Ovary (tissue), 10 donors: ENCODE measurements at places on chromosomes 2 and 18. TPM values are rescaled to one million over a fixed set of nuclear protein-coding genes. Genes with fewer than 3 reads are reported as not detected.

PPM1G gene
- 57.4 TPM for total RNA-seq

PJVK gene
- total RNA-seq = 6.3 TPM

MOGAT1 gene
- not detected for total RNA-seq

WDR12 gene
- total RNA-seq = 13.3 TPM

GPR17 gene
- not detected for total RNA-seq

FOXD4L1 gene
- not detected for total RNA-seq

MYCN gene
- total RNA-seq = 2.1 TPM

ZNF2 gene
- 5.9 TPM for total RNA-seq

DNA sequence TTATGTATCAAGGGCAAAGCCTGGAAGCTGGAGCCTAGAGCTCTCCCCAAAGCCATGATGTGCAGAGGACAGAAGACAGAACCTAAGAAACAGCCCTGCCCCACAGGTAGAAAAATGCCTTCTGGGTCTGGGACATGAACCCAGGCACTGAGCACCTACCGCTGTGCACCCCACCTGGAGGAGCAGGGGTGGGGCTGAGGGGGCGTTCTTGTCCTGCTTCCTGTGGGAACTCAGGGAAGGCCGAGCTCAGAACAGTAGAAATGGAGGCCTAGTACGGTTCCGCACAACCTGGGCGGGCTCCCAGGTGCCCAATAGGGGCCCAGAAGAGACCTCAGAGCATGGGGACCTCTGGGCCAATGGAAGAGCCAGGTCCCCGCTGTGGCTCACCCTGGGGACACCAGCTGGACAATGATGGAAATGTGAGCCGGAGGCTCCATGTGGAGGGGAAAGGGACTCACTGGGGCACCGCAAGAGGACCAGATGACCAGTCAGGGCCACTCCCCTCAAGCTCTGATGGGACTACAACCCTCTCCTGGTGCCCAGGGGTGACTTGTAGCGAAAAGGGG, 3.2 kb downstream of the CRACDL start:
- DNase-seq = no peak
- no peak overlapping the region for H3K4me3 ChIP-seq
- H3K36me3 ChIP-seq = no peaks in the 10 kb centered on the region
- peaks cover 7% of the 10 kb centered on the region for H3K4me1 ChIP-seq
- no peaks in the 10 kb centered on the region for H3K27me3 ChIP-seq

- H3K27ac ChIP-seq = peak overlapping the region; percentile 99
- peak overlapping the region; percentile 97 for H3K4me3 ChIP-seq
- no peaks in the 10 kb centered on the region for H3K27me3 ChIP-seq
- peak; percentile 71 for DNase-seq
- H3K4me1 ChIP-seq = peaks cover 4% of the 10 kb centered on the region
- no peaks in the 10 kb centered on the region for H3K36me3 ChIP-seq
Measured at GRCh38 chr18:75208155-75208835, 644 bp downstream of the PTGR3 start.

DNA sequence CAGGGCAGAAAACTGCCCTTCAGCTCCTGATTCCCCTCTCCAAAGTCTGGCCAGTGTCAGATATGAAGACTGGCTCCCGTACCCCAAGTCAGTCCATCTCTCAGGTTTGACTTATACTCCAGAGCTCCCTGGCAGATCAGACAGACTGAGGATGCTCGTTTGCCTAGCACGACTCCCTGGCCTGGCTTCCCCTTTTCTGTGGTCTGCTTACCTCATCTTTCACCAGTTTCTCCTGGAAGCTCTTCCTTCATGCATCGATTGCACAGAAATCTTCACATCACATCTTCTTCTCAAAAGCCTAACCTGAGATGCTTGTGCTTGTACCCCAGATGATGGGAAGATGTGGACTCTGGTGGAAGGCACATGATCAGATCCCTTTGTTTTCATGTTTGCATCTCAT, 387.9 kb upstream of the POU3F3 start:
- no peaks in the 10 kb centered on the region for H3K4me1 ChIP-seq
- no peak overlapping the region for H3K4me3 ChIP-seq
- no peaks in the 10 kb centered on the region for H3K27me3 ChIP-seq

DNA sequence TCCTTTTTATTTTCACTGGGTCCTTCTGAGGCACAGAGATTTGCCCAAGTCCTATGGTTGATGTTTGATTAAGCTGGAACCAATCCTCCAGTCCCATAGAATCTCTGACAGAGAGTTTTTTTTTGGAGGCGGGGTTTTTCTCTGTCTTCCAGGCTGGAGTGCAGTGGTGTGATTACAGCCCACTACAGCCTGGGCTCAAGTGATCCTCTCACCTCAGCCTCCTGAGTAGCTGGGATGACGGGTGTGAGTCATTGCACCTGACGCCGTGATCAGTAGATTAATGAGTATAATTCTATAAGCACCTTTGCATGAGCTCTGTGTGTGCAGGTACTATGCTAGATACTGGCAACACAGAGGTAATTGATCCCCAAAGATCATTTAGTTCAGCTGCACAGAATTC, 15.3 kb upstream of the TRPM8 start:
- H3K36me3 ChIP-seq = no peaks in the 10 kb centered on the region
- H3K4me1 ChIP-seq = no peaks in the 10 kb centered on the region
- H3K27ac ChIP-seq = no peak overlapping the region
- H3K4me3 ChIP-seq = no peak overlapping the region
- H3K27me3 ChIP-seq = no peaks in the 10 kb centered on the region
- DNase-seq = no peak

DNA sequence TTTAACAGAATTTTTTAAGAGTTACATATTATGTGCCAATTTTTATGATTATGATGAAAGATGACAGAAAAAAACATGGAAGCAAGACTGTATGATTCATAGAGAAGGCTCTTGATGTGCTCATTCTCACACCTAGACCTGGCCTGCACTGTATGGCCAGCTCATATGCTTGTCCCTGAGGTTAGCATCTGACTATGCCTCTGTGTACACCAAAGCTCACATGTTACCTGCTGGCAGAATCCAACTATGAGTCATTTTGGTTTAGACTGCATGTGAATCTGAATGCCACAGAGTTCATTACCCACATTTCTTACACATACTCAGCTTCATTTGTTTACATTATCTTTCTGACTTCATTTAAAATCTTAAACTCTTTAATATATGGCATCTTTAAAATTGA, 139.0 kb downstream of the DSC3 start:
- no peaks in the 10 kb centered on the region for H3K4me1 ChIP-seq
- no peak overlapping the region for H3K4me3 ChIP-seq
- no peak for DNase-seq
- H3K27me3 ChIP-seq = no peaks in the 10 kb centered on the region

- H3K4me3 ChIP-seq = no peak overlapping the region
- H3K27ac ChIP-seq = no peak overlapping the region
- H3K4me1 ChIP-seq = no peaks in the 10 kb centered on the region
- no peak for DNase-seq
- no peaks in the 10 kb centered on the region for H3K27me3 ChIP-seq
Measured at GRCh38 chr2:60529785-60530627, 23.4 kb downstream of the BCL11A start.

DNA sequence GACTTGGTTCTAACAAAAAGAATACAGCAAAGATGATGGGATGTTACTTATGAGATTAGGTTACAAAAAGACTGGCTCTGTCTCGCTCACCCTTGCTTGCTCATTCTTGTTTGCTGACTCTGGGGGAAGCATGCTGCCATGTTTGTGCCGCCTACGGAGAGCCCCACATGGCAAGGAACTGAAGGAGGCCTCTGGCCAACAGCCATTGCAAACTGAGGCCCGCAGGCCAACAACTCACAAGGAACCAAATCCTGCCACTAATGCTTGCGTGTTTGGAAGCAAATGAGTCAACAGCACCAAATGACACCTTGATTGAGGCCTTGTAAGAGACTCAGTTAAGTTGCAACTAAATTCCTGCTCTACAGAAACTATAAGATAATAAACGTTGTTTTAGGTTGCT, 297.6 kb upstream of the STON1 start:
- no peaks in the 10 kb centered on the region for H3K36me3 ChIP-seq
- no peak overlapping the region for H3K27ac ChIP-seq
- H3K27me3 ChIP-seq = no peaks in the 10 kb centered on the region
- no peaks in the 10 kb centered on the region for H3K4me1 ChIP-seq
- no peak for DNase-seq
- H3K4me3 ChIP-seq = no peak overlapping the region

DNA sequence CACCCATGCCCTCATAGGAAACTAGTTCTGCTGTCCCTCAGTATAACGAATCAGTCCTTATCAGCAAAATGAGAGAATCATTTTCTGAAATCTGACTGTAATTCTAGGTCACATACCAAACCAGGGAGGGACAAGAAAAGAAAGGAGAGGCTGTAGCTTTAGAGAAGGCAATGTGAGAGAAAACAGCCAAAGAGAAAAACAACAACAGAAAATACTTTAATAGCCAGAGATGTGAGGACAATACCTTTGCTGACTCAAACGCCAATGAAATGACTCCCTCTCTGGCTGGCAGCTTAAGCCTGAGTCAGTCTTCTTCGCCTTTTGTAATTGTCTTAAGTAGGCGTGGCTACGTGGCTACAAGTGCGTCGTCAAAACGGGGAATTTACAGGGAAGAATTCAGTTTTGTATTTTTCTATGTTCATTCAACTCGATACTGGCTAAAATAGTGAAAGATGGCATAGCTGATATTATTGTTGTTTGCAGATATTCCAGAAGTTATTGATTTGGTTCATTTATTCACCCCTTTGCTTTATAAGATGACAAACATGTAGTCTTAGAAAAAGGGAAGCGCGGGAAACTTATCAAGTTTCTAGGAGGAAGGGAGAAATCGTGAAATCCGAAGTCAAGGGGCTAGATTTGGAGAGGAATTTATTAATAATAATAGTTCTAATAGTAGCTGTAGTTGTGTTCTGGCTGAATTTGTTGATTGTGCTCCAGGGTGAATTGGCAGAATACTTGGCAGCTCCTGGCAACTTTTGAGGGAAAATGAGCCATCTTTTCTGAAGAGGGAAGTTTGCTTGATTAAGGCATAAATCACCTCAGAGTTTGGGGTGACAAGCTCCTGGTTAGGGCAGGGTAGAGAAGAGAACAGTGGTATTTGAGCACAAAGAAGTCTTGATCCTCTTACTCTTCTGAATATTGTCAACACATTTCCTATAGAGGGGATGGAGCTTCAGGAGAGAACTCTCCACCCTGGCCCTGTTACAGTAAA, at the start of gene IL1A:
Gene IL1A (minus strand): TSS at position 295 of the 991 bp plus-strand sequence. CDS start 723 bp downstream, outside the sequence.
- no peak within 1 kb of the TSS for H3K4me3 ChIP-seq
- no peak within 1 kb of the TSS for H3K27ac ChIP-seq
- H3K36me3 ChIP-seq = no peaks in the 10 kb centered on the region
- no peaks in the 10 kb centered on the region for H3K4me1 ChIP-seq

DNA sequence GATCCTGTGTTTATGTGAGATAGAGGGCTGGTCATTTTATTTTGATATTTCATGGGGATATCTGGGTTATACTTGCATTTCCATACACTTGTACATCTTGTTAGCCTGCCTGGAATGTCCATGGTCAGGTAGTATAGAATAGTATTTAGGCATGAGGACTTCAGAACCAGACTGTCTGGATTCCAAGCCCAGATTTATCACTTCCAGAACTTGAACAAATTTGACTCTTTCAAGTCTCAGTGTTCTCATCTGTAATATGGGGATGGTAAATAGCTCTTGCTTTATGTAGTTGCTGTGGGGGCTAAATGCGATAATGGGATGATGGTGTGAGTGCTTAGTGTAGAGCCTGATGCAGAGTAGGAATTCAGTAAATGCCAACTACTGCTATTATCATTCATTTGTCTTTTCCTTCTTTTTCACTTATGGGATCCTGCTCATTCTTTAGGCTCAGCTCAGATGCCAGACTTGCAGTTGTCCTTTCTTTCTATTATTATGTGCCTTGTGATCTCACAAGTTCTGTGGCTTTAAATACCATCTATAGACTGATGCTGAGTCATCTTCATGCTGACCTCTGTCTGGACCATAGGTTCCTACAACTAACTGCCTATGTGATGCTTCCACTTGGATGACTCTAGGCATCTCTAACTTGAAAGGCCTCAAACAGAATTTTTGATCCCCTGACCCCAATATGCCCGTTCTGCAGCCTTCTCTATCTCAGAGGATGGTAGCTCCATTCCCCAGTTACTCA, 67.4 kb downstream of the POLE4 start:
- no peak for DNase-seq
- H3K27ac ChIP-seq = no peak overlapping the region
- no peaks in the 10 kb centered on the region for H3K27me3 ChIP-seq
- no peaks in the 10 kb centered on the region for H3K4me1 ChIP-seq
- H3K36me3 ChIP-seq = no peaks in the 10 kb centered on the region

DNA sequence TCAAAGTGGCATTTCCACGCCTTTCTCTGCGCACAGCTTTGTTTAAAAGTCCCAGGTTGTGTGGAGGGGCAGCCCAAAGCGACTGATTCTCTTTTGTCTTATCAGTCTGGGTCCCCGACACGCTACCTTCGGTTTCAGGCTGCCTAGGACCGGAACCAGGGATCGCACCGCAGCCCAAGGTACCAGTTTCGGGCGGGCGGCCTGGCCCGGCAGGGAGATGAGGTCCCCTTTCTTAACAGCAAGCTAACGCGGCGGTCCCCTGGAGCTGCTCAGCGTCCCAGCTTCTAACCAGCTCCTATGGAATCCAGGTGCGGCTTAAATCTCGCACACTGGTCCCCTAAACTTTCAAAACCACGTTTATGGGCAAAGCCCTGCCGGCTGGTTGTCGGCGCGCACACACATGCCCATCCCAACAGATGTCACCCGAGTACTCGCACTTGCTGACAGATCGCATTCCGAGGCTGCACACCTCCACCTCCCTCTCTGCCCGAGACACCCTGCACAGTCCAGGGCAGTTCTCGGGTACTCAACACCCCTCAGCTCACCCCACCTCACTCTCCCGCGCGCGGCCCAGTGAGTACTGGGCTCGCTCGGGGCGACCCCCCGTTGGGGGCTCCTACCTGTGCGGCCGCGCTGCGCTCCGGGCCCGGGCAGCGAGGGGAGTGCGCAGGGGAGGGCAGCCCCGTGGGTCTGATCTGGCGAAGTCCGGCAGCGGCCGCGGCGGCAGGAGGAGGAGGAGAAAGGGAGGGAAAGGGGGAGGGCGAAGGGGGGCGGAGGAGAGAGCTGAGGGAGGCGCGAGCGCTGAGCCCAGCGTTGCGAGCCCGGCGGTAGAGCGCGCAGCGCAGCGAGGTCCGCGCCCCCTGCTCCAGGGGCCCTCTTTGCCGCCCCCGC, at the start of gene EFEMP1:
Gene EFEMP1 (minus strand): TSS at position 692 of the 891 bp plus-strand sequence. CDS start 1,342 bp downstream, outside the sequence.
- no peaks in the 10 kb centered on the region for H3K36me3 ChIP-seq
- peaks cover 1% of the 10 kb centered on the region for H3K4me1 ChIP-seq
- no peaks in the 10 kb centered on the region for H3K27me3 ChIP-seq
- H3K4me3 ChIP-seq = peak within 1 kb of the TSS; percentile 83
- H3K27ac ChIP-seq = peak within 1 kb of the TSS; percentile 65

DNA sequence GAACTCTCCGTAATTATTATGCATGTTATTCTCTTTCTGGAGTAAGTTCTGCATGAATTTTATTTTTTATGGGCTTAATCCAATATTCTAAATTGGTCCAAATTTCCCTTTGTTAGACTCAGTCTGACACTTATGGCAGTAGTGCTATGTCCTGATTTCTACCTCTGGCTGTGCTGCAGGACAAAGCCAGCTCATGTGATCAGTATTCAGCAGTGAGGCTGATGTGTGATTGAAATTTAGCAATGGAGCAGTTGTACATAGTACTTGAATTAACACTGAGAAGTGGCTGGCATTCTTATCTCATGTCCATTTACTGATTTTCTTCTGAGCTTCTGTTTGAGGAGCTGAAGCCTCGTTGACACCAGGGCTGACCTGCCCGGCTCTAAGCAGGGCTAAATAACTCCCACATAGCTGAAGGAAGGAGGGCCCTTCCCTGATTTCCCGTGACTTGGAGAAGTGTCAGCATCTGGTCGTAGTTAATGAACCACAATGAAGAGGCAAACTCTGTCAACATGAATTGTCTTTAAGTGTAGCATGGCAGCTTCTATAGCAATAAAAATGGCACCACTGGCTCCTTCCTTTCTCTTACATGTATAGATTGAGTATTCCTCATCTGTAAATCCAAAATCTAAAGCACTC, 159.0 kb upstream of the RASGRP3 start:
- no peaks in the 10 kb centered on the region for H3K36me3 ChIP-seq
- no peak for DNase-seq

- H3K27me3 ChIP-seq = no peaks in the 10 kb centered on the region
- H3K27ac ChIP-seq = no peak overlapping the region
- H3K4me1 ChIP-seq = no peaks in the 10 kb centered on the region
Measured at GRCh38 chr18:70370762-70371733, 82.2 kb downstream of the SOCS6 start.
